AG08395 (cell line): ENCODE measurements at places on chromosomes 7 and 10.

DNA sequence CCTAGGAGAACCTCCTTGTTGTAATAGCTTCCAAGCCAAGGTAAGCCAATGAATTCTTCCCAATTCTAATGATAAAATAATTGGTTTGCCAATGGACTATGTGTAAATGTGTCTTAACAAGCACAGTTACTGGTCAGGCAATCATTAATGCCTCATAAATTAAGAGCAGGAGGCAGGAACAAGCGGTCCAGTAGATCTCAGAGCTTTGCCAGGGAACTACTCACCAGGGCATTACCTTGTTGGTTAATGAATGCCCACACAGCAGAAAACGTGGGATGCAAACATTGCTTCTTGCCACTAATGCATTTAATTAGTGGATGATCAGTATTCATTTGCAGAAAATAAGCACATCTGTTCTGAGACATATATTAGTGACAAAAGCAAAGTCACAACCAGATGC lies 26.7 kb upstream of the ZNF800 start:
- no peak for DNase-seq

- no peak for DNase-seq
Measured at GRCh38 chr7:37462138-37462537, 13.5 kb upstream of the ELMO1 start.

DNA sequence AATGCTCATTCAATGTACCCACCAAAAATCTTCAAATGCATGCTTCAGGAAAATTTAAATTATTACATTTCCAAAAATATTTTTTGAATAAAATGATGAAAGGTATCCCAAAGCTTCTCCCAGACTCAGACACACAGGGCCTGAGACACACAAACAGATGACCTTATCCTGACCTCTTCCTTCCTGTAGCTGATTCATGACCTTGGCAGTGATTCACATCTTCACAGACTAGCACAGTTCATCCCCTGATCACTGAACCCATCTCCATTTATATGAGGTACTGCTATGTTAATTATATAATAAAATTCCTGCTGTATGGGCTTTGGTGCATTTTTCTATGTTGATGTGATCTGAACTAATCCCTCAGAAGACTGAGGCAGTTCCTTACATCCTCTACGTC lies 265.0 kb upstream of the GLI3 start:
- peak; percentile 51 for DNase-seq

DNA sequence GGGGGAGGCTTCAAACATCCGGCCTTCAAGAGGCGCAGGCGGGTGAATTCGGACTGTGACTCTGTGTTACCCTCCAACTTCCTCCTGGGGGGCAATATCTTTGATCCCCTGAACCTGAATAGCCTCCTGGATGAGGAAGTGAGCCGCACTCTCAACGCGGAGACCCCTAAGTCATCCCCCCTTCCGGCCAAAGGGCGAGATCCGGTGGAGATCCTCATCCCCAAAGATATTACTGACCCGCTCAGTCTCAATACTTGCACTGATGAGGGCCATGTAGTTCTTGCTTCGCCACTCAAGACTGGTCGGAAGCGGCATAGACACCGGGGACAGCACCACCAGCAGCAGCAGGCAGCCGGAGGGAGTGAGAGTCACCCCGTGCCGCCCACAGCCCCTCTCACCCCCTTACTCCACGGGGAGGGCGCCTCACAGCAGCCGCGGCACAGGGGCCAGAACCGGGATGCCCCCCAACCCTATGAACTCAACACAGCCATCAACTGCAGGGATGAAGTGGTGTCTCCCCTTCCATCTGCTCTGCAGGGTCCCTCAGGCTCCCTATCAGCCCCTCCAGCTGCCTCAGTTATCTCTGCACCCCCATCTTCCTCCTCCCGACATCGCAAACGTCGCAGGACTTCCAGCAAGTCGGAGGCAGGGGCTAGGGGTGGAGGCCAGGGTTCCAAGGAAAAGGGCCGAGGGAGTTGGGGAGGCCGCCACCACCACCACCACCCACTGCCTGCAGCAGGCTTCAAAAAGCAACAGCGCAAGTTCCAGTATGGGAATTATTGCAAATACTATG lies 1.1 kb downstream of the MEPCE start:
- DNase-seq = no peak

- no peak for DNase-seq
Measured at GRCh38 chr10:62159351-62159750, 109.3 kb downstream of the RTKN2 start.

DNA sequence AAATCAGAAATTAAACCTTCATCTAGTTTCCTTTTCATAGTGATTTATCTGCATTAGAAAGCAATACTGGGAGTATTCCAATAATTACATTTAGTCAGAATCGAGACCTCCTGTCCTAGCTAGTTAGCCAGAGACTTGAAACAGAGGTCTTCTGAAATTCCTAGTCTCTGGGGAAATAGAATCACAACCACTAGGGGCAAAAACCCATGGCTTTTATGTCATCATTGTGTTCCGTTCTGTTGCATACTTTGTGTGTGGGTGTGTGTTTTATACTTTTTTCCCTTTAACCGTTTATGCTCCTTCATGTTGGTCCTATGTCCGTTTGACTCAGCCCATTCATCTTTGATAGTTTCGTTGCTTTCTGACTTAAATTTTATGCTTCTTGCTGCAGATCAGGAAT lies 79.8 kb downstream of the RALA start:
- DNase-seq = no peak

DNA sequence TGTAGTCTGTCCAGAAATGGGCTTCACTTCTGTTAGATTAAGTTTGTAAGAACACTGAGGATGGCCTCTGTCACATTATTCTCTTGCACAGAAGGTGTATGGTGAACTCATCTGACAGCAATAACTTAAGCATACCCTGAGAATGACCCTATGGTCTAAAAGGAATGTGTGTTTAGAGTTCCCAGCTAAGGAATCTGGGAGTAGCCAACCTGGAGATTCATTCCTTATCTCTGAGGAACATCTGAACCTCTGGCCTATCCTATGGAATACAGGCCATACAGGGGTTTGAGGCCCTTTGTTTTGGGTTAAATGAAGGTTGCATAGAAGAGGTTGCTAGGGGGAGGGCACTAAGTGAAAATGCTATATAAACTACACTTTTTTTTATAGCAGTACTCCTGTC lies 41.4 kb downstream of the LAMB4 start:
- no peak for DNase-seq

- no peak for DNase-seq
Measured at GRCh38 chr10:70355051-70356021, 27.1 kb downstream of the LRRC20 start.

DNA sequence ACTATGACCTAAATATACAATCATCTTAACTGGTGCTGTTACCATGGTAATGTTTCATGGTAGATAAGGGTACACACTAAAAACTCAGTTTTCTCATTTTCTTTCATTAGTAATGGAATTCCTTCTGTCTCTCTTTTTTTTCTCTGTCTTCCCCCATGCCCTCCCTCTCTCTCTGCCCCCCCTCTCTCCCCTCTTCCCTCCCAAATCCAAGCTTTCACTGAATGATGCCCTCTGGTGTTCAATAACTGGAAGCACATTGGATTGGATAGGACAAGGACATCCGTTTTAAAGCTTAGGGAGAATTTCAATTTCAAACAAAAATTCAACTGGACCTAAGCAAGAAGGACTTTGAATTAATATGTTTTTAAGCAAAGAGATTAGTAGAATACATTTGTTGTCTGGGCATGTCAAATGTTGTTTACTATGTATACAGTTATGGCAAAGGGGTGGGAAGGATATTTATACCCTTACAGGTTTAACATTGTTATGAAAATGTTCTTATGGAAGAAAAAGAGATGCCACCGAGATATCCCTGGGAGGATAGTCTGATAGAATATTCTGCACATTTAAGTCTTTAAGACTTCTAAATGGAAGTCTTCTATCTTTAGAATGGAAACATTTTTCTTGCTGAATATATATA lies 6.1 kb downstream of the CHRM2 start:
- DNase-seq = peak; percentile 17

- DNase-seq = no peak
Measured at GRCh38 chr10:119023553-119023868, 6.0 kb upstream of the NANOS1 start.

GRCh38 chr7:84704380-84704779 lies 482.5 kb downstream of the SEMA3D start:
- no peak for DNase-seq

- peak; percentile 29 for DNase-seq
Measured at GRCh38 chr10:58868736-58869435, 307.6 kb upstream of the PHYHIPL start.

- no peak for DNase-seq
Measured at GRCh38 chr7:36760856-36761762, 36.8 kb upstream of the AOAH start.

- no peak for DNase-seq
Measured at GRCh38 chr10:7184660-7185366, 226.0 kb downstream of the SFMBT2 start.

GRCh38 chr10:27865221-27865635 lies 119.6 kb upstream of the MKX start:
- peak; percentile 46 for DNase-seq

DNA sequence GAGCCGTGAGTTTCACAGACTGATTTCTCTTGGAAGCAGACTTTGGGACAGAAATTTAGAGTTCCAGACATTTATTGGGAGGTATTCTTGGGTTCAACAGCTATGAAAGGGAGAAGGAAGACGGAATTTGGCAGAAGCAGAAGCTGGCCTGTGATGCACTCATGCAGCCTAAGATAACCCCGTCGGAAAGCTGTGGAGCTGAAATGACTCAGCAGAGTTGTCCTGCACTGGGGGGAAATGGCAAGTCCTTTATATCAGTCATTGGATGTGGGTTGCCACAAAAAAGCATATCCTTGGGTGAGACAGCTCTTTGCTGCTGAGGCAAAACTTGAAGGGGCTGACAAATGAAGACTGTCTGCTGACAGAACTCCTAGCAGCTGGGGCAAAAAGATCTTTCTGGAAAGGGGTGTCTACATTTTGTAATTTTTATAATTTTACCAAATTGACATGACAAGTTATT lies 11.5 kb upstream of the MICU1 start:
- DNase-seq = peak; percentile 84

DNA sequence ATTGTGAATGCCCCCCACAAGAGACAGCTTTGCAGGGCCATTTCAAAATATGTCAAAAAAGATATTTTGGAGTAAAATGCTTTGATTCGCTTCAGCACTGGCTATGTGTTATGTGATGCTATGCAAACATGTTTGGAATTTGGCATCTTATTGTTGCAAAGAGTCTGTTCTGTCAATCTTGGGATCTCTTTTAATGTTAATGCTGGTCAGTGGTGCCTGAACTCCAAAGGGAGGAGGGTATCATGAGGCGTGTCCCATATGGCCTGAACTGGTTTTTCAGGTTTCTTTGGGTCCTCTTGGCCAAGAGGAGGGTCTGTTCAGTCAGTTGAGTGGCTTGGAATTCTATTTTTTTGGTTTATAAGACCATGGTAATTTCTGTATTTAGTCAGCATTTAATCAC lies 81.4 kb downstream of the HECW1 start:
- DNase-seq = no peak

- DNase-seq = no peak
Measured at GRCh38 chr7:93337052-93337451, 104.9 kb downstream of the VPS50 start.

DNA sequence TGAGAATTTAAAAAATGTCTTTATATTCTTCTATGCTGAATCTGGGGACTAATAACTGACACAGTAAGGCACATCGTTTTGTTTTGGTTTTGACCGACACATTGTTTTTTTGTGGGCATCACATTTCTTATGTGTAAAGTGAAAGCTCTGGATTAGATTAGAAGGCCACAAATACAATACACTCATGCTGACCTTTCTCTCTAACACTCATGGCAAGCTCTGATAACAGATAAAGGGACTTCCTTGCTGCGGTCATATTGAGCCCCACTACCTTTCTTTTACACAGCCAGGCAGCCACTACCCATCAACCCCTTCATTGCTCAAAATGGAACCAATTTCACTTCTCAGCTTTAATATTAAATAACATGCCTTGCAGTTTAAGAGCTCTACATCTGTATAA lies 26.0 kb downstream of the PPP1R3A start:
- no peak for DNase-seq

DNA sequence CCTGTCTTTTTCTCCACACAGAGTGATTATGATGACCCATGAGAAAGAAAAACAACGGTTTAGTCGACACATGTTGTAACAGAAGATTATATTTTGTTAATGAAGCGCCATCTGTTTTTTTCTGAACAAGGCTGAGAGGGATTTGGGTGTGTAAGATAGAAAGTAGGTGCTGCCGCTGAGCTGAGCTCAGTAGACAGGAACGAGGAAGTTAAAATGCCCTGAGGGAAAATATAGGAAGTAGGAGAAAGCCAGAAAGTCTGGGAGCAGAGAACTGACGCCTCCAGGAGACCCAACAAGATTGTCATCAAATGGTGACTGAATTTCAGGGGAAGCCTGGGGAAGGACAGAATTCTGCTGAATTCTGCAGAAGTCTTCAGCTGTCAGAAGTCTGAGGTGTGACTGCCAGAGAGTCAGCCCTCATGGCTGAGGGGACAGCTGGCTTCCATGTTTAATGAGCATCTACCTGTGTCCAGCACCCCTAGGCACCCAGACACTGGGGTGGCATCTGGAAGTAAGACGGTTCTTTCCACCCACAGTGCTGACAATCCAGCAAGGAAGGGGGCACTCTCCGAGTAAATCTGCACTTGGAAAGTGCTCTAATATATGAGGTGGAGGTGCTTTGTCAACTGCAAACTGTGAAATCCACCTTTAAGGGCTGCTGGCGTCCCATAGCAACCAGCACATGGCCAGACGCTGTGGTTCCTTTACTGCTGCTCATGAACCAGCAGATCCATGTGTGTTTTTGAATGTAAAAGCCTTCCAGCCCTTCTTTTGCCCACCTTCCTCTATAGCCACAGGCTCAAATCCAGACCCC lies 12.5 kb upstream of the TSPAN15 start:
- DNase-seq = peak; percentile 44

GRCh38 chr10:90032519-90032918 lies 331.1 kb downstream of the KIF20B start:
- no peak for DNase-seq

DNA sequence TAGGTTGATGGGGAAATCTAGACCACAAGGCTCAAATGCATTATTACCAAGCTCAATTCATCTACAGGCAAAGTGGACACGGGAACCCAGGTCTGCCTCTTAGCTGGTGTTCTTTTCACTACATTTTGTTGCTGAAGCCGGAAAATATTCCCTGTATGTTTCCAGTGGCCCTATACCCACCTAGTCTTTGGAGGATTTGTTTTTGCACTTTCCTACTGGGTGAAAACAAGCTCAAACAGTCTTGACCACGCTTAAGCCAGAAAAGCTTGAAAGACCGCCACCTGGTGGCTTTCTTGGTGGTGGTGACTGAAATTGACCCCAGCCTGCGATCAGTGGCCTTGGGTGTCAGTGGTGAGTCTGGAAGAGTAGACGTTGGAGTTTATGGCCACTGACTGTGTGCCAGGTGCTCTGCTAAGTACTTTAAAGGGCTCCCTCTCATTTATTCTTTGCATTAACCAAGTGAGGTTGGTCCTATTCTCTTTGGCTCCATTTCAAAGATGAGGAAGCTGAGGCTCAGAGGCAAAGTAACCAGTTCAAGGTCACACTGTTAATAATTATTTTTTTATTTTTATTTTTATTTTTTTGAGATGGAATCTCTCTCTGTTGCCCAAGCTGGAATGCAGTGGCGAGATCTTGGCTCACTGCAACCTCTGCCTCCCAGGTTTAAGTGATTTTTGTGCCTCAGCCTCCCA lies 11.1 kb upstream of the CRTAC1 start:
- DNase-seq = peak; percentile 75

GRCh38 chr7:147586526-147586925 lies 1004.0 kb upstream of the C7orf33 start:
- peak; percentile 4 for DNase-seq

GRCh38 chr10:31751051-31751737 lies 177.4 kb downstream of the ARHGAP12 start:
- DNase-seq = no peak

GRCh38 chr10:113982769-113983168 lies 60.9 kb upstream of the ADRB1 start:
- DNase-seq = no peak

GRCh38 chr10:120824881-120825309 lies 26.3 kb upstream of the WDR11 start:
- DNase-seq = no peak
